ENCODE measurements at places on chromosomes 16 and 17.

GRCh38 chr16:67146523-67147357 lies 4.1 kb downstream of the B3GNT9 start:
- no peak for DNase-seq

GRCh38 chr16:82660075-82660645 lies 33.4 kb downstream of the CDH13 start:
- no peak for DNase-seq

GRCh38 chr17:77186141-77186604 lies 45.4 kb downstream of the SEC14L1 start:
- DNase-seq = no peak

- no peak for DNase-seq
Observed at GRCh38 chr17:50043290-50044148, 12.4 kb upstream of the ITGA3 start.

- no peak for DNase-seq
Observed at GRCh38 chr16:76459111-76459510, 181.9 kb downstream of the CNTNAP4 start.

DNA sequence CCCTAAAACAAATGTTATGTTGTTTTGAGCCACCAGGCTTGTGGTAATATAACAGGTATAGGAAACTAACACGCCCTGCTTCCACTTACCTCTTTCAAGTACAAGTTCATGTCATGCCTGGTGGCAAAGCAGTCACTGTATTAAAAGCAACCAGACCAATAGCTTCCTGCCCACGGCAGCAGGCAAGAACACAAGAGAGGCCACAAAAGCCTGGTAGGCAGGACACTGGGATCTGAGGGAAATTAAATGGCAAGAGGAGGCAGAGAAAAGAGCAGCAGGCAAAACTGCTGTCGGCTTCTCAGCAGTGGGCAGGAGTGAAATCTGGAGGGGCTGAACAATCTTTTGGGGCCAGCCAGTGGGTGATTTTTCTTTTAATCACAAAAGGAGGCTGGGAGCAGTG lies 2.2 kb downstream of the CYTH1 start:
- no peak for DNase-seq

- peak; percentile 92 for DNase-seq
Observed at GRCh38 chr16:89711601-89712273, 9.0 kb downstream of the VPS9D1 start.

- DNase-seq = no peak
Observed at GRCh38 chr16:84842516-84843148, 22.8 kb downstream of the CRISPLD2 start.

- no peak for DNase-seq
Observed at GRCh38 chr17:49252148-49252695, 21.6 kb upstream of the PHOSPHO1 start.

- no peak for DNase-seq
Observed at GRCh38 chr17:55451203-55451641, 29.6 kb upstream of the MMD start.

DNA sequence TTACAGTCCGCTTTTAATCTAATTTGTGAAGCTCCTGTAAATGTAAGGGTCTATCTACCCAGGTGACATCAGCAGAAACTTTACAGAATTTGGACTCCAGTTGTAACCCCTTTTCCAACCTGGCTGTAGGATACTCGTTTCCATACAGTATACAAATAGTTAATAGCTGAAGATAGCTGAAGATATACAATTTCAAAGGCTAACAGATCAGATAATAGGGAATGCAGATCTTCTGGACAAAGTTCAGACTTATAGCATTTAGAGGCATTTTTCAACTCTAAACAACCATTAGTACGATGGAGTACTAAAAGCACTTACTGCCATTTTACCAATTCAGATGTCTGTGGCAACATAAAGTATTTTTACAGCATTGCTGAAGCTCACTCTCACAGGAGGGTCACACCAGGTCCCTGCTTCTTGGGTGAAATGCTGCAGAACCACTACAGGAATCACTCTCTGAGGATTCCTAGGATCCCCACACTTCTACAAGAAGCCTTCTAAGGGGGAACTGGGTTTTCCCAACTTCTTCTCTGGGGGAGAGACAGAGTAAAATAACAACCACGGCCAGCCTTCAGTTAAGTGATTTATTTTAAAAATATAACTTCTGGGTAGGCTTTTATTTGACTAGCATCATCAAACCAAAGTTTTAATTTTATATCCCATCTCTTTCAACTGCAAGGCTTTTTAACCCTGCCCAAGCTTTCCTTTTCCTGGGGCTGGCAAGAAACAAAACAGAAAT lies 2.9 kb downstream of the VEZF1 start:
- DNase-seq = no peak

DNA sequence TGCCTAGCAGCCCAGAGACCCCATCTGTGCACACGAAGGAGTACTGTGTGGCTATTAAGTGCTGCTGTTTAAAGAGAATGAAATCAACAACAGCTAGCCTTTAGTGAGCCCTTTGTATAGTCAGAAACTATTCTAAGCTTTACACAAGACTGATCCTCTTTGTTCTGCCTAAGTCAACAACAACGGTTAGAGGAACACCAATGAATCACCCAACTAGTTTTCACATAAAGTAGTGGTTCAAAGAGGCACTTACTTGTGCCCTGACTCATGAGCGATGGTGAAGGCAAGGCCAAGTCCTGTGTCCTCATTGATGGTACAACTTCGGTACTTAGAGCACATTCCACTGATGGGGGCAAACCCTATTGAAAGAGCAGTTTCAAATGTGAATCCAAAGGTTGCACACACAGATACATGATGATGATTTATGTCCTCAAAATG lies 75.8 kb downstream of the ADAMTS18 start:
- no peak for DNase-seq

- DNase-seq = no peak
Observed at GRCh38 chr16:31529937-31530312, 2.2 kb downstream of the AHSP start.

DNA sequence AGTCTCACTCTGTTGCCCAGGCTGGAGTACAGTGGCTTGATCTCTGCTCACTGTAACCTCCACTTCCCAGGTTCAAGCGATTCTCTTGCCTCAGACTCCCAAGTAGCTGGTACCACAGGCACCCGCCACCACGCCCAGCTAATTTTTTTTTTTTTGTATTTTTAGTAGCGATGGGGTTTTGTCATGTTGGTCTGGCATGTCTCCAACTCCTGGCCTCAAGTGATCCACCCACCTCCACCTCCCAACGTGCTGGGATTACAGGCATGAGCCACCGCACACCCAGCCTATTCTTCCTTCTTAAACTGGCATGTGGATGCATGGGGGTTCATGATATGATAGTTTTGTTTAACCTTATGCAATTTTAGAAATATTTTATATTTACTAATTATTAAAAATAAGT lies 39.4 kb upstream of the VWA3A start:
- no peak for DNase-seq

- no peak for DNase-seq
Observed at GRCh38 chr17:68809148-68809547, 146.0 kb downstream of the ABCA8 start.

DNA sequence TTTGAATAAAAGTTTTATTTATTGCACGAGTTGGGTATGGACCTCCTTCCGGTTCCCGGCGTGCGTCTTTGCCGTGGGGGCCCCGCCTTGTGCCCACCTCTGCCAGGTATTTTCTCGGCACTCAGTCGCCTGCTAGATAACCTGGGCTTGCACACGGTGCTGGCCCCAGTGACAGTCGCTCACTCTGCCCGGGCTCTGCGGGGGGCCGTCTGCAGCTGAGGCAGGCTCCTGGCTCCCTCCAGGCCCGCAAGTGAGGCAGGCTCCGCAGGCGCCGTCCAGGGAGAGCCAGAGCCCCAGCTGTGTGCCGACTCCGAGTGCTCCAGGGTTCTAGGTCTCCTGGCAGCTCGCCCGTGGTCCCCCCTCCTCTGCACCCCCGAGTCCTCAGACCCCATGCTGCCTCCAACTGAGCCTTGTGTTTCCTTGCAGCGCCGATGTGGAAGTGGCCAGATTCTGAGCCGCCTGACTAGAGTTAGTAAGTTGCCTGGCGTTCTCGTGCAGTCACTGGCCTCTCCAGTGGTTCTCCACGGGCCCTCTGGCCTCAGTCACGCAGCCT lies 54.7 kb upstream of the PVALEF start:
- DNase-seq = no peak

GRCh38 chr17:49634485-49634860 lies 43.4 kb downstream of the SPOP start:
- no peak for DNase-seq

- DNase-seq = no peak
Observed at GRCh38 chr16:8832717-8833105, 35.1 kb downstream of the PMM2 start.

DNA sequence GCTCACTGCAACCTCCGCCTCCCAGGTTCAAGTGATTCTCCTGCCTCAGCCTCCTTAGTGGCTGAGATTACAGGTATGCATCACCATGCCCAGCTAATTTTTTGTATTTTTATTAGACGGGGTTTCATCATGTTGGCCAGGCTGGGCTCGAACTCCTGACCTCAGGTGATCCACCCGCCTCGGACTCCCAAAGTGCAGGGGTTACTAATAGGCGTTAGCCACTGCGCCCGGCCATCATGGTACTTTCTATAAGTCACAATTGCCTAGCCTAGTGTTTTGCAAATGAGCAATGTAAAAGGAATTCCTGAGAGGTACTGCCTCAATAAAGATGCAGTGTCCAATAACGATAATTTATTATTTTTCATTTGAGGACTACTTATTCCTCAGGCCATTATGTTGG lies 13.9 kb upstream of the PSMC3IP start:
- no peak for DNase-seq

DNA sequence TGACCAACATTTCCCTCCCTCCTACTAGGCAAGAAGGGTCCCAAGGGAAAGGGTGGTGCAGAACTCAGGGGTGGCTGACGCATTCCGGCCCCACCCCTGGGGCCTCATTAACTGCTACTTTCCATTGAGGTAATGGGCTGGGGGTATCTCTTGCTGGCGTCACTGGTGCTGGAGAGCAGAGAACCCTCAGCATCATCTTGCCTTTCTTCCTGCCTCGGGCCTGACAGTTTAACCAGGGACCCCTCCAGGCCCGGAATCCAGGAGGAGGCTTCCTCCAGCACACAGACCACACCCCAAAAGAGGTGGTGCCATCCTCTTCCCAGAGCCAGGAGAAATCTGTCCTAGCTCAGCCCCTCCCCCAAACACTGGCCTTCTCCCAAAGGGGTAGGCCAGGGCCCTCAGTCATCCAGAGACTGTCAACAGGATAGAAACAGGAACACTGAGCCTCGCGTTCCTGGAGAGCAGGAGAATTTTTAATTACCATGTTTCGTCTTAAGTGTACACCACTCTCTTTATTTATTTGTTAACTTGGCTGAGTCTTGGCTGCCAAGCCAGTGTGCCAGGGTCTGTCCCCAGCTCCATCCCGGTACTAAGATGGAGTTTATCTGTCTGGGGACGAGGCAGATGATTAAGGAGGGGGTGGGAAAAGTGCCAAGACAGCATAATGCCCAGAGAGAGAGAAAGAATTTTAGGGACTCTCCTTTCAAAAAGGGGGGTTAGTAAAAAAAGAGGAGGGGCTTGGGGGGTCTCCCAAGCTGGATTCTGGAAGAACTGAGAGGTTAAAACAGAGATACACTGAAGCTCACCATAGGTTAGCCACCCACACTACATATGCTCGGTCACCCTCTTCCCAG lies 5.1 kb downstream of the ETV4 start:
- DNase-seq = no peak

GRCh38 chr16:10121491-10121890 lies 60.7 kb downstream of the GRIN2A start:
- no peak for DNase-seq

- DNase-seq = no peak
Observed at GRCh38 chr16:53191413-53191812, 136.6 kb downstream of the CHD9 start.

DNA sequence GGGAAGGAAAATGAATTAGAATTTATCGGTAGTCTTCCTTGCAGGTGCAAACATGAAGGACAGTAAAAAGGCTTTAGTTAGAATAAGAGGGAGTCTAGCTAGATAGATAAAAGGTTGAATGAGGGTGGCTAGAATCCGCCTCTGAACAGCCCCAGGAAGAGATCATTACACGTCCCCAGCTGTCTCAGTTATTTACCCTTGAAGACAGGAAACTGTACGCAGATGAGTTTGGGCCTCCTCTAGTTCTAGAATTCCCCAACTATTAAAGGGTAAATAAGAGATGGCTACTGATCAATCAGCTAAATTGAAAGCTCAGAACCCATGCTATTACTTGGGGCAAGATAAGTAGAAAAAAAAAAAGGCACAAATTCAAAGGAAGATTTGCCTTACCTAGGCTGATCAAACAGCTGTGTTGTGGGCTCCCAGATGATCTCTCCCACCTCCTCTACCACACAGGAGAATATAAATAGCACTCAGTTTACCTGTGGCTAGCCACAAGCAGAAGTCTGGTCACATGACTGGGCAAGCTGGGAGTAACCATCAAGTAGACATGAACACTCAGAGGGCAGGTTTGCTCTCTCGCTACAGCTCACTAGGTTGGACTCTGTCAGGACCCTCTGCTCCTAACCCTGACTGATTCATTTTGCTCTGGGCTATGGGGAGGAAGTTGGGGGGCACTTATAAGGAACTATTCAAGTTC lies 17.0 kb downstream of the FAM117A start:
- DNase-seq = no peak

DNA sequence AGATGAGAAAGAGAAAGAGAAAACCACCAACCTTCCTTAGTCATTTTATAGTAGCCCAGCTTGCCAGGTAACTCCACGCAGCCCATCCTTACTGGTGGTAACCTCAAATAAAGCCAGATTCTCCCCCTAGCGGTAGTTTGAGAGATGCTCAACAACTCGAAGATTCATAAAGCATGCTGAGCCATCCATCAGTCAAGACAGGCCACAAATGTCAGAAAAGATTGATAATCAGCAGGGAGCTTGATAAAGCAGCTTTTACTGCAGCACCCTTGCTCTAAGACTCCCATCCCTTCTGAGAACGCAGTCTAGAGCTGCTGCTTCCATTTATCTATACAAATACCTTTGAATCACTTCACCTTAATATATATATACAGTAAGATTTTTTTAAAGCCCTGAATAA lies 451.5 kb upstream of the HSBP1 start:
- peak; percentile 51 for DNase-seq

DNA sequence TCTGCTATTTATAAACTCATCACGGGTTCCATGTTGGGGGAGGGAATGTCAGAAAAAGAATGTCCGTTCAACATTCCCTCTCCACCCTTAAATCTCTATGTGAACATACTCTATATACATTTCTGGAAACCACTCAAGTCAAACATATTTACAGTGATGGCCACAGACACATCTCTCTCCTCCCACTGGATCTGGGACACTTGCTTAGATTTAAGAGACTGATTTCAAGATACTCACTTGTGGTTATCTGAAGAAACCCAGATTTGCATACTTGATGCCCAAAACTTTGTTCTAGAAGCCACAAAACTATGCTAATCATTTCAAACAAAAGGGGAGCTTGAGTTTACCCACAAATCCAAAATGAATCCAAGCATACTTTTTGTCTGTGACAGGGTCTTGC lies 182.9 kb upstream of the SOX9 start:
- no peak for DNase-seq

DNA sequence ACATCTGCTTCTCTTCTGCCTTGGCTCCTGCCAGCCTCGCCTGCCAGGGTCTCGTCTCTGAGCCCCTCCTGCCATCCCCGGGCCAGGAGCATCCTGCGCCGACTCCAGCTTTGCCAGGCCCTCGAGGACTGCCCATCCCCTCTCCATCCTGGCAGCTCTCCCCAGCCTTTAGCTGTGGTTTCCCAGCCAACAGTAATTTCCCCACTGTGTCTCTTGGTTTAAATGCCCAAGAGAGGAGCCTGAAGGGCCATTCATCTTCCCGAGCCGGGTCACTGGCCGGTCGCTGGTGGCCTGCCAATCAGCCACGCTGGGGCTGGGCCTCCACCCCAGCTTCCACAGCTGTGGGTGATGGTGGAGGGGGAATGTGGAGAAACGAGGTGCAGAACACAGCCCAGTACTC lies 47.8 kb downstream of the MRC2 start:
- DNase-seq = no peak

- no peak for DNase-seq
Observed at GRCh38 chr16:10738231-10739077, 5.2 kb upstream of the NUBP1 start.
